ENCODE measurements at places on chromosomes 13 and 19.

DNA sequence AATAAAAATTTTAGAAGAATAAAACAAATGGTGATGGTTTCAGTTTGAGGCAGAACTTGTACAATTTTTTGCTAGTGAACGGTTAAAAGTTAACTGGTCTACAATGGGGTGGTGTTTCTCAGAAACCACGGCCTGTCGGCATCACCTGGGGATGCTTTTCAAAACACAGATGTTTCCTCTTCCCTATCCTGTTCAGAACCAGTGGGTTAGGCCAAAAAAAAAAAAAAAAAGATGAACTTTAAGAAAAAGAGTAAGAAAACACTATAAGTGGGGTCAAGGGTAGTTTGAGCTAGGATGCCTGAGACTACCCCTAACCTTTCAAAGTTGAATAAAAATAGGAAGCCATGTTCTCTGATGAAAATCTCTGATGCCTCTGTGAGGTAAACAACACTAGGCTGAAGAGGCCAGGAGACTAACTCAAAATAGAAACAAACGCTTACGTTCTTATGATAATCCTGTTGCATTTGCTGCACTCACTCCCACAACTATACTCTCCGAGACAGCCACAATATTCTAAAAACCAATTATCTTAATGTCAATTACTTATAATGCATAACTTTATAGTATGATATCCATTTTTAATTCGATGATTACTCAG lies 3.3 kb downstream of the MTIF3 start:
- no peak for DNase-seq

- DNase-seq, result no peak
Measured at GRCh38 chr13:38440666-38441065, 91.0 kb downstream of the UFM1 start.

GRCh38 chr13:93244141-93244917 lies 17.7 kb downstream of the GPC6 start:
- no peak for DNase-seq

GRCh38 chr19:2524840-2525723 lies 49.2 kb downstream of the GADD45B start:
- DNase-seq, result no peak

DNA sequence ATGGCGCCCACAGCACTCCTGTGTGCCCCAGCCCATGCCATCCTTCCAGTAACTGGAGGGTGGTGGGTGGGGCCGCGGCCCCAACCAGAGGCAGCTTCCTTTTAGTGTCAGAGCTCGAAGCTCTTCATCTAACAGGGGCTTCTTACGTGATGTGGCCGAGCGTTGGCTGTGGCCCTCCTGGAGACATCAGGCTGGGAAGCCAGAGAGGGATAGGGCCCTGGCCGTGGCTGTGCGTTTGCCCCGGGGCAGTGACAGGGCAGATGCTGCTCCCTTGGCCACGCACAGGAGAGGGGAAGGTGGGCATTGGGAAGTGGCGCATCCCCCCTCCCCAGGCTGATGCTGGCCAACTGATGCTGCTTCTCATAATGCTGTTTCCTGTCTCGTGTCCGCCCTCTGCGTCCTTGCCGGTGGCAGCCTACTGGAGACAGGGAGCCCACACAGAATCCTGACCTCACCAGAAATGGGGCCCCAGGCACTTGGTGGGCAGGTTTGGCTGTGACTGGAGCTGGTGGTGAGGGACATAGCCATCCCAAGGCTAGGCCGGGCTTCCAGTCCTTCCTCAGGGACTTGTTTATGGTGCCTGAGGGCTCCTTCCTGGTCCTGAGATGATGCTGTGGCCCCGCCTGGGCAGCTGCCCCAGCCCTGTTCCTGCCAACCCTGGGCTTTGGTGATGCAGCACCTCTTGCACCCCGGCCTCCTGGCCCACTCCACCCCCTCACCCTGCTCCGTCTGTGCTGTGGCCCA lies 34.3 kb downstream of the ATP4B start:
- DNase-seq, result no peak

GRCh38 chr19:46798713-46799112 lies 10.3 kb upstream of the SLC1A5 start:
- DNase-seq, result no peak

- no peak for DNase-seq
Measured at GRCh38 chr13:39587939-39588338, 15.1 kb downstream of the LHFPL6 start.

- DNase-seq, result peak; percentile 41
Measured at GRCh38 chr19:35643255-35644205, 2.0 kb downstream of the ETV2 start.

DNA sequence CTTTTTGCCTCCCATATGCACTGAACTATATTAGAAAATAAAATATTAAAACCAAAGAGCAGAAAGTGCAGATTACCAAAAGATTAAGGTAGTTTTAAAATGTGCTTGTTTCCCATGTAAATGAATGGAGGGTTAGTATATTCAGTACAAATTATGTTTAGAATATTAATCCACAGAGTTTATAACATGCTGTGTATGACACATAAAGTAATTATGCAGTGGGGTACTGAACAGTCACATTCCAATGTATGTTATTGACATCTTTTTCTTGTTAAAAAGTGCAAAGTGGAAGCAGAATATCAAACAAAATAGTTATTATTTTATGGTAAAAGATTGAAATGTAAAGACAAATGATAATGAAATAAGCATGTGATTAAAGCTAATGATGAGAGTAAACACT lies 79.3 kb downstream of the GPC6 start:
- DNase-seq, result no peak

- no peak for DNase-seq
Measured at GRCh38 chr19:4649392-4650047, 10.2 kb downstream of the TNFAIP8L1 start.

DNA sequence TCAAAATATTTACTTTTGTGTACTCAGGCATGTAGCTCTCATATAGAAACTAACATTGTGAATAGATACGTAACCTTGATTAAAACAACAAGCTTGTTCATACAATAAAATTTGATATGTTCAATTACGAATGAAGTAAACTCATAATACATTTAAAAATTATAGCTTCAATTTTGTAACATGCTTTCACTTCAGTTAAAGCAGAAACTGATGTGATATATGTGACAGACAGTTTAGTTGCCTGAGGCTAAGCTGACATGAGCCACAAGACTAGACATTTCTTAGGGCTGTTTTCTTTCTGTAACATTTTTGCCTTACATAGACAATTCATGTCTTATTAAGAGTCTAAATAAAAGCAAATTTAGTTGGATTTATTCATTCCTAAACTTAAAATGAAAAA lies 526.0 kb downstream of the PCDH9 start:
- DNase-seq, result no peak

DNA sequence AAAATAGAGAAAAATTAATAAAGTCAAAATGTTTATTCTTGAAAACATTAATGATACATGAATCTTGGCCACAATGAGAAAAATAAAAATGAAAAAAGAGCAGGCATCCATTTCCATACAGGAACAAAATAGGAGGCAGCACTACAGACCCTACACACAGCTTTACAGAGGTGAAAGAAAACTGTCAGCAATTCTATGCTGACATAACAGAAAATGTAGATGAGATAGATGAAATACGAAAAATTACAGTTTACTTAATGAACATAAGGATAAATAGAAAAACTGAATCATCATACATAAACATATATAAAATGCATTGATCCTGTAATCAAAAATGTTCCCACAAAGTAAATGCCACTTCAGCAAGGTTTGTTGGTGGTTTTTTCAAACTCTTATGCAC lies 5.6 kb downstream of the LILRB4 start:
- DNase-seq, result no peak

DNA sequence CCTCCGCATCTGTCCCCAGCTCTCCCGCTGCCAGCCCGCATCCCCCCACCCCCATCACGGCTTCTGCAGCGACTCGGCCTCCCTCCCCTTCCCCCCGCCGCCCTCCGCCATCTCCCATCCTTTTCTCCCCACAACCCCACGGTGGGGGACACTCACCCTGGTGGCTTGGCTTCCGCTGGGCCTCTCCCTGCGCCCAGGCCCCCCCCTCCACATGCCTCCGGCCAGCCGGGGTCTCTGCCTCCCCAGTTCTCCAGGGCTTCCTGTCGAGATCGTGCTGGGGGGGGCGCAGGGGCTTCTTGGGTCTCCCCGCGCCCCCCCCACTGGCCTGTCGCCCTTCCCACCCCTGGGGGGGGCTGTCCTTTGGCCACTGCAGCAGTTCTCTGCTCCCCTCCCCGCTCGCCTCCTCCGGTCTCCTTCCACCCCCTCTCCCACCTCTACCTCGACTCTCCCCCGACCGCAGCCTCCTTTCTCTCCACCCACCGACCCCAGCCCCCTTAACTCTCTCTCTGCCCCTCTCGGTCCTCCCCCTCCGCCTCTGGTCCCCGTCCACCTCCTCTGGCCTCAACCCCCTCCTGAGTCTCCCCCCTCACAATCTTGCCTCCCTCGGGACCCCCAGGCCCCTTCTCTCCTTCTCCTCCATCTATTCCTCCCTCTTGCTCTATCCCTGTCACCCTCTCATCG lies 17.1 kb downstream of the LRRC4B start:
- no peak for DNase-seq

- DNase-seq, result no peak
Measured at GRCh38 chr13:45434556-45435371, 16.6 kb upstream of the SLC25A30 start.

DNA sequence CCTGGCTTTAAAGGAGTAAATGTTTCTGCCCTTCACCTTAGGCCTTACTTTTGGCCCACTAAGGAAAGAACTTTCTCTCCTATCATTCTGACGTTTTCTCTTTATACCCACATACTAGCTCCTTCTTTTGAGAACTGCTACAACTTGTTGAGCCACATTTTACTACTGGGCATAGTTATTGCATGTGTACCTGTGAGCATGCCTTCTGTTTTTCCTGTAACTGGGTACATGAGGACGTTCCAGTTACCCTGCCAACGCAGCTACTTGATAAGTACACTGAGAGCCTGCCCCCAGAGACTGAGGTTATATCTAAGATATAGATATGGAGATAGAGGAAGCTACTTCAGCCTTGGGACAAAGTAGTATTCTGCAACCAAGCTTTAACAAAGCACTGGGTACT lies 3.5 kb downstream of the CCDC169 start:
- DNase-seq, result no peak

- DNase-seq, result no peak
Measured at GRCh38 chr19:4376671-4376990, 23.7 kb downstream of the SH3GL1 start.

Data from NCI-H1436 treated with DMSO at 0.1 percent for 48 hours (cell line).